ENCODE measurements at places on chromosomes 3 and 15. TPM values are rescaled to one million over a fixed set of nuclear protein-coding genes. Genes with fewer than 3 reads are reported as not detected.

OSTN gene
- total RNA-seq: 0.14 TPM

GRCh38 chr3:31227131-31227562 is 305.6 kb upstream of the STT3B start:
- no peak overlapping the region for H3K27ac ChIP-seq
- no peak overlapping the region for H3K4me3 ChIP-seq
- no peaks in the 10 kb centered on the region for H3K27me3 ChIP-seq
- H3K36me3 ChIP-seq: no peaks in the 10 kb centered on the region
- no peak for DNase-seq

GRCh38 chr3:122257644-122258364 is 67.2 kb upstream of the CSTA start:
- no peaks in the 10 kb centered on the region for H3K36me3 ChIP-seq
- H3K27me3 ChIP-seq: no peaks in the 10 kb centered on the region
- H3K27ac ChIP-seq: no peak overlapping the region
- no peak for DNase-seq
- H3K4me3 ChIP-seq: no peak overlapping the region

DNA sequence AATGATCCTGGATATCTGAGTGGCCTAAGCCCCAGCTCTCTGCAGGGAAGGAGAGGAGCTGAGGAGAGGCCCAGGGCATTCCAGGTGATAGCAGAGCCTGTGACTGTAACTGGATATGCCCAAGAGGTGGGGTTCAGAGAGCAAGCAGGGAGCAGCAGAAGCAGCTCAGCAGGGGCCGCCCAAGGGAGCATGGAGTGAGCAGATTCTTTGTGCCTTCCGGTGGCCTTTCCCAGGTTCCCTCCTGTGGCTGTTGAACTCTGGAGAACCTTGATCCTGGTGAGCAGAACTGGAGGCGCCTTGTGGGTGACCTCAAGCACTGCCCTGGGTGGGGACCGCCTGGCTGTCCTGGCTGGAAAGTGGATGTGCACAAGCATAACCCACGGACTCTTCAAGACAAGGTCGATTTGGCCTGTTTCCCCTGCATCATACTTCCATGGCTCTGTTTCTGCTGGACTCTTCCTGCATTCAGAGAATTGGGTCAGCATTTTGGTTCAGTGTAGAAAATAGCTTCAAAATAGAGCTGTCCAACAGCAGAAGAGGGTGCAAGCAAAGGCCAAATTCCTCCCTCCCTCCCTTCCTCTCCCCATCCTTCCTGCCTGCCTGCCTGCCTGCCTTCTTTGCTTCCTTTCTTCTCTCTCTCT is 76.1 kb downstream of the ARNT2 start:
- no peak for DNase-seq
- H3K36me3 ChIP-seq: no peaks in the 10 kb centered on the region
- H3K27me3 ChIP-seq: no peaks in the 10 kb centered on the region
- H3K4me3 ChIP-seq: no peak overlapping the region

DUOXA2 gene
- 10.0 TPM for total RNA-seq

XXYLT1 gene
- total RNA-seq: 3.0 TPM

KCNAB1 gene
- total RNA-seq: 3.0 TPM

DNA sequence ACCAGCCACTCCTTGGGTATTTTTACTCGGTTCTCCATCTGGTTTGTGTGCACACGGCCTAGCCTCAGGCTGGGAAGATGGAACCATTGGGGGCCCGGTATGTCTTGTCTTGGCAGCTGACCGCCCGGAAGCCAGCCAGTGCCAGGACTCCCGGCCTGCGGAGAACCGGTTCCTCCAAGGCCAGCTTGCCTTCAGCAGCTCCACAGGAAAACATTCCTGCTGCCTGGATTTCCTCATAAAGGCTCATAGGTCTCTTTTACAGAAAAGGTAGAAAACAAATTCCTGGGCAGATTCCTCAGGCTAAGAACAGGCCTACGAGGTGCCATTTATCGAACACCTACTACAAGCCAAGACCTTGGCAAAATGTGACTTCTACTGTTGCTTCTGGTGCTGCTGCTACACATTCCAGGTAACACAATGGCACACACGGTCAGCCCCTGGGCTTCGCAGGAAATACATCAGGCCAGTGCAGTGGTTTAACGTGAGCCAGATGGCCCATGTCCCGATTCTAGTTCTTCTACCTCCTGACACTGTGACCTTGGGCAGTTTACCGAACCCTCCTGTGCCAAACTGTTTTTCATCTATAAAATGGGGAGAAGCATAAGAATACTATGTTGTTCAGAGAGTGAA is 141.8 kb downstream of the OPA1 start:
- H3K27me3 ChIP-seq: no peaks in the 10 kb centered on the region
- no peaks in the 10 kb centered on the region for H3K4me1 ChIP-seq
- no peaks in the 10 kb centered on the region for H3K36me3 ChIP-seq
- no peak overlapping the region for H3K4me3 ChIP-seq

GRCh38 chr3:155853214-155854140 is 750 bp downstream of the SLC33A1 start:
- no peaks in the 10 kb centered on the region for H3K36me3 ChIP-seq
- H3K4me1 ChIP-seq: peaks cover 25% of the 10 kb centered on the region
- H3K27me3 ChIP-seq: no peaks in the 10 kb centered on the region
- peak overlapping the region; percentile 86 for H3K4me3 ChIP-seq
- peak; percentile 30 for DNase-seq
- peak overlapping the region; percentile 97 for H3K27ac ChIP-seq

HCLS1 gene
- 5.0 TPM for total RNA-seq

DNA sequence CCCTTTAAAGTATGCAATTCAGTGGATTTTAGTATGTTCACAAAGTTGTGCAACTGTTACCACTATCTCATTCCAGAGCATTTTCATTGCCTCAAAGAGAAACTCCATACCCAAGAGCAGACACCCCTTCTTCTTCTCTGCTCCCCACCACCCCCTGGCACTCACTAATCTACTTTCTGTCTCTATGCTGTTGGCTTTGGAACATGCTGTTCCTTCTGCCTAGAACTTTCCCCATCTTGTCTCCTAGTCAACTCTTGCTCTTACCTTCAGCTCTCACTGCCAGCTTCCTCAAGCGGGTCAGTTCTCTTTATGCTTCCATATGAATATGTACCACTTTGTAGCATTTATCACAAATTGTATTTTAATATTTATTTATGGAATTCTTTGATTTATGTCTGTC is 50.1 kb downstream of the TYRO3 start:
- no peaks in the 10 kb centered on the region for H3K36me3 ChIP-seq
- no peak overlapping the region for H3K4me3 ChIP-seq
- H3K27ac ChIP-seq: no peak overlapping the region
- no peaks in the 10 kb centered on the region for H3K27me3 ChIP-seq
- no peak for DNase-seq

- no peak overlapping the region for H3K4me3 ChIP-seq
- no peaks in the 10 kb centered on the region for H3K27me3 ChIP-seq
- no peak for DNase-seq
- H3K4me1 ChIP-seq: no peaks in the 10 kb centered on the region
- H3K36me3 ChIP-seq: no peaks in the 10 kb centered on the region
These were observed 43.8 kb downstream of the IL5RA start for GRCh38 chr3:3066378-3066777.

MESP2 gene
- total RNA-seq: not detected

- H3K36me3 ChIP-seq: no peaks in the 10 kb centered on the region
- H3K27ac ChIP-seq: no peak overlapping the region
- H3K4me1 ChIP-seq: no peaks in the 10 kb centered on the region
- DNase-seq: no peak
- H3K27me3 ChIP-seq: no peaks in the 10 kb centered on the region
- H3K4me3 ChIP-seq: no peak overlapping the region
These were observed 33.8 kb downstream of the FAIM start for GRCh38 chr3:138642226-138642926.

ZNF197 gene
- 13.2 TPM for total RNA-seq

DNA sequence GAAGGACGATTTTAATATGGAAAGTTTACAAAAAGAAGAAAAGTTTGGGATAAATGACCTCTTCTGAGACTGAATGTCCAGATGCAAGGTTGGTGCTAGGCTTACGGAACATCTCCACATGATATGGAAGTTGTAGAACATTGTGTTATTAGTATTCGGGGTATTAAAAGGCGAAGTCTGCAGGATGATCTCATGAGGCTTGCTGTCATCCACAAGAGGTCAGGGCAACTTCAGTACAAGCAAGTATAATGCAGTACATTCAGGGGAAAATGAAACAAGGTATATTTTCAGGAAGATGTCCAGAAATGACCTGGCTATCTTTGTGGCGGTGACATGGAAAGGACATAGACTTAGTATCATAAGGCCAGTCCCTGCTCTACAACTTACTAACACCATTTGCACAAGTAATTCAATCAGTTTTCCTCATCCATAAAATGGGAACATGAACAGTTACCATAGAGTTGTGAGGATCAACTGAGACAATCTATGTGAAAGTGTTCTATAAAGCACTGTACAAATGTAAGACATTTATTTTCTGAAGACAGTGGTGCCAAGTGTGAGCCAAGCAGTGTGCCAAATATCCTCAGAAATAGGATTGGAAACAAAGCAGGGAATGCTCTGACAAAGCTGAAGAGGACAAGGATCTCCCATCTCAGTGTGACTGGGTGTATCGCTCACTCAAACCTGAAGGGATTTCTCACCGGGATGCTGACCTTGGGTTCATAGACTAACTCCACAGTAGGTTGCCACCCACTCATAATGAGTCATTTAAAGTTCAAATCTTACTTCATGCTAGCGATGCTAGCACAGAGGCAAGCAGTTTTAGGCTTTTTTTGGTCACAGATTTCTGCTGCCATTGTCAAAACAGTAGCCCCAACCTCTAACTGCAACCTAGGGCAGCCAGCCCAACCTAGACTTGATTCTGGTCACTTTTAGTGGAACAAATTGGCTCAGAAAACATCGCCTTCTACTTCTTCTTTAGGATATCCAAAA is 118.3 kb downstream of the TIGIT start:
- no peaks in the 10 kb centered on the region for H3K4me1 ChIP-seq
- no peak overlapping the region for H3K4me3 ChIP-seq
- H3K27me3 ChIP-seq: no peaks in the 10 kb centered on the region
- no peak for DNase-seq

GRCh38 chr3:55482496-55483195 is 4.5 kb downstream of the WNT5A start:
- H3K4me3 ChIP-seq: no peak overlapping the region
- H3K27me3 ChIP-seq: peaks cover 83% of the 10 kb centered on the region
- peaks cover 6% of the 10 kb centered on the region for H3K4me1 ChIP-seq
- DNase-seq: no peak

DNA sequence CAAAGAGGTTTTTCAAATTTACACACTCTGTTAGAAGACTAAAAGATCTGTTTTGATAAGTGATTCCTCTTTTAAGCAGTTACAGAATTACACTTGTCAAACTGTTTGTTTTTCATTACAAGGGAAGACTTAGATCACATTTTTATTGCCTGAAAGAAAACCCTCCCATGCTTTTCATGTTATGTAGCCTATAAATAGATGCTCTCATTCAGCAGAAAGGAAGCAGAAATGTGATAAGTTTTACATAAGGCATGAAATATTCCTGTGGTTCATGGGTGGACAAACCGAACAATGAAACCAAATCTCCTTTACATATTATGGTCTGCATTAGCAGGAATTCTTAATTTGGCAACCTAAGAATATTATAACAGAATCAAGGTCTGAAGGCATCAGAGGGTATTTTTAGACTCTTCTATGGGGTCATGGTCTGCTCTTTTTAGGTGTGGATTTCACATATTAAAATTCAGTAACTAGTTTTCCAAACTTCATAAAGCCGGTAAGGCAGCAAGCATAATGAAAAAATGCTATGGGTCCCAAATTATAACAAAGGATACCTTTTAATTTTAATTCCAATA is 37.3 kb upstream of the FXR1 start:
- DNase-seq: no peak
- no peaks in the 10 kb centered on the region for H3K27me3 ChIP-seq
- H3K4me1 ChIP-seq: no peaks in the 10 kb centered on the region
- H3K36me3 ChIP-seq: no peaks in the 10 kb centered on the region
- H3K4me3 ChIP-seq: no peak overlapping the region

- no peak overlapping the region for H3K4me3 ChIP-seq
- no peaks in the 10 kb centered on the region for H3K36me3 ChIP-seq
- DNase-seq: no peak
- no peaks in the 10 kb centered on the region for H3K27me3 ChIP-seq
These were observed 10.6 kb upstream of the STT3B start for GRCh38 chr3:31522152-31522551.

DNA sequence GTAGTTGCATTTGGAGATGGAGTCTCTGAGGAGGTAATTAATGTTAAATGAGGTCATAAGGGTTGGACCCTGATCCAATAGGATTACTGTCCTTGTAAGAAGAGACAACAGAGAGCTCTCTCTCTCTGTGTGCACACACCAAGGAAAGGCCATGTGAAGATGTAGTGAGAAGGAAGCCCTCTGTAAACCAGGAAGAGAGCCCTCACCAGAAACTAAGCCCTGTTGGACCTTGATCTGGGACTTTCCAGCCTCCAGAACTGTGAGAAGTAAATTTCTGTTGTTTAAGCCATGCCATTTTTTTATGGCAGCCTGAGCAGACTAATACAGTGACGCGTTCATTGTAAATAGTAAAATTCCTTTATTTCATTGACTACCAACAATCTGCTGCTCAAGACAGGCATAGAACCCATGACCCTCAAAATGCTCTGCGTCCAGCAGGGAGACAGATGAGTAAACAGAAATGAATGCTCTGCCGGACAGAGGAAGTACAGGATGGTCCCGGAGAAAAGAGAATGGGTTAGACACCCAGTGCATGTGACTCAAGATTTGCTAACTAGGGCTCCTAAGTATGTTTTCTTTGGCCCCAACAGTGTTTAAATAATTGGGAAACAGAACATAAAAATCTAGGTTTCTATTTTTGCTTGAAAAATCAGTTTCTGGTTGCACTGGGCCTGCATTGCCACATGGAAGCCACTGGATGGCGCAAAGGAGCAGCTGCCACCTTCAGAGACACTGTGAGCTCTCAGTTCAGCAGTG is 37.9 kb upstream of the TNFAIP8L3 start:
- peaks cover 38% of the 10 kb centered on the region for H3K4me1 ChIP-seq
- no peaks in the 10 kb centered on the region for H3K27me3 ChIP-seq
- peak; percentile 49 for DNase-seq
- H3K27ac ChIP-seq: peak overlapping the region; percentile 51
- no peak overlapping the region for H3K4me3 ChIP-seq

ERICH6 gene
- not detected for total RNA-seq
